ENCODE measurements at places on chromosomes 7 and 10.

- peaks cover 32% of the 10 kb centered on the region for H3K4me1 ChIP-seq
- no peak for DNase-seq
- no peak overlapping the region for H3K27ac ChIP-seq
- no peaks in the 10 kb centered on the region for H3K27me3 ChIP-seq
- H3K4me3 ChIP-seq: no peak overlapping the region
These were observed 82.9 kb downstream of the SFMBT2 start for GRCh38 chr10:7327885-7328284.

DNA sequence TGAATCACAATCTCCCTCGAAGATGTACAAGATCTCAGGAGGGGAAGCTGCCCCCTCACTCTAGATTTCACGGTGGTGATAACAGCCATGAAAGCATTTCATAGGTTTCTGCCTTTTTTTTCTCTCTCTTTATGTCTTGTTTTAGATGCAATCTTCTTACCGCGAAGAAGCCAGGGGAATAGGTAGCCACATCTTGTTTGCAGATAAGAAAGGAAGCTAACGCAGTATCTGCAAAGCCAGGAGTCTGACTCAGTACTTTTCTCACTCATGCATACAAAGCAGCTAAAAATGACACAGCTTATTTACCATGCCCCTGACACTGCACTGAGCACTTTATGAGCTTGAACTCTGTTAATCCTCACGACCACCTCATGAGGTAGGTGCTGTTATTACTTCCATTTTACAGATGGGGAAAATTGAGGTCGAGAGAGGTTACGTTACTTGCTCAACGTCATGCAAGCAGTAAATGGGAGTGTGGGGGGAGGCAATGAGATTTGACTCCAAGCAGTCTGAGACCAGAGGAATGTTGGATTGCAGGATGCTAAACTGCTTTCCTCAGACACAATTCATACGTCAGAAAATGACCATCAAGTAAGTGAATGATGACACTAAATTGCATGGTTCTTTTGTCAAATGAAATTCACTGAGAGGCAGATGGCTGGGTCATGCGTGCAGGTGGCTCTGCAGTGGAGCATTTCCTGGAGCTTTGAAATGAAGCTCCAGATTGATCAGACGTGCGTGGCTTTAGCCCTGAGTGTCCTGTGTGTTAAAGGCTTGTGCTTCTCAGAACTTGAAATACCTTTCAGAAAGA lies 3.3 kb downstream of the MAP3K8 start:
- H3K4me1 ChIP-seq: peaks cover 74% of the 10 kb centered on the region
- no peak for DNase-seq
- H3K36me3 ChIP-seq: peaks cover 67% of the 10 kb centered on the region
- peak overlapping the region; percentile 90 for H3K4me3 ChIP-seq

- DNase-seq: no peak
- no peak overlapping the region for H3K4me3 ChIP-seq
- H3K4me1 ChIP-seq: no peaks in the 10 kb centered on the region
- H3K36me3 ChIP-seq: no peaks in the 10 kb centered on the region
- H3K27me3 ChIP-seq: peaks cover 49% of the 10 kb centered on the region
These were observed 22.5 kb downstream of the CFAP43 start for GRCh38 chr10:104209575-104210198.

- H3K4me1 ChIP-seq: no peaks in the 10 kb centered on the region
- DNase-seq: no peak
- H3K4me3 ChIP-seq: no peak overlapping the region
- peaks cover 13% of the 10 kb centered on the region for H3K27me3 ChIP-seq
These were observed 13.6 kb upstream of the STAMBPL1 start for GRCh38 chr10:88866454-88866853.
